ENCODE measurements at places on chromosomes 16 and 17.

GRCh38 chr16:71645450-71645849, 19.5 kb downstream of the MARVELD3 start:
- DNase-seq = no peak

GRCh38 chr17:75225016-75225415, 19.5 kb downstream of the NUP85 start:
- DNase-seq = no peak

DNA sequence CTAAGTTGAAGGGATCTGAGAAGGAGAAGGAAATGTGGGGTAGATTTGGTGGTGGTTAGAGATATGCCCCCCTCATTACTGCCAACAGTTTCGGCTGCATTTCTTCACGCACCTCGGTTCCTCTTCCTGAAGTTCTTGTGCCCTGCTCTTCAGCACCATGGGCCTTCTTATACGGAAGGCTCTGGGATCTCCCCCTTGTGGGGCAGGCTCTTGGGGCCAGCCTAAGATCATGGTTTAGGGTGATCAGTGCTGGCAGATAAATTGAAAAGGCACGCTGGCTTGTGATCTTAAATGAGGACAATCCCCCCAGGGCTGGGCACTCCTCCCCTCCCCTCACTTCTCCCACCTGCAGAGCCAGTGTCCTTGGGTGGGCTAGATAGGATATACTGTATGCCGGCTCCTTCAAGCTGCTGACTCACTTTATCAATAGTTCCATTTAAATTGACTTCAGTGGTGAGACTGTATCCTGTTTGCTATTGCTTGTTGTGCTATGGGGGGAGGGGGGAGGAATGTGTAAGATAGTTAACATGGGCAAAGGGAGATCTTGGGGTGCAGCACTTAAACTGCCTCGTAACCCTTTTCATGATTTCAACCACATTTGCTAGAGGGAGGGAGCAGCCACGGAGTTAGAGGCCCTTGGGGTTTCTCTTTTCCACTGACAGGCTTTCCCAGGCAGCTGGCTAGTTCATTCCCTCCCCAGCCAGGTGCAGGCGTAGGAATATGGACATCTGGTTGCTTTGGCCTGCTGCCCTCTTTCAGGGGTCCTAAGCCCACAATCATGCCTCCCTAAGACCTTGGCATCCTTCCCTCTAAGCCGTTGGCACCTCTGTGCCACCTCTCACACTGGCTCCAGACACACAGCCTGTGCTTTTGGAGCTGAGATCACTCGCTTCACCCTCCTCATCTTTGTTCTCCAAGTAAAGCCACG, 28.3 kb downstream of the STH start:
- no peak for DNase-seq

GRCh38 chr16:56561126-56561525, 3.7 kb upstream of the MT4 start:
- no peak for DNase-seq

DNA sequence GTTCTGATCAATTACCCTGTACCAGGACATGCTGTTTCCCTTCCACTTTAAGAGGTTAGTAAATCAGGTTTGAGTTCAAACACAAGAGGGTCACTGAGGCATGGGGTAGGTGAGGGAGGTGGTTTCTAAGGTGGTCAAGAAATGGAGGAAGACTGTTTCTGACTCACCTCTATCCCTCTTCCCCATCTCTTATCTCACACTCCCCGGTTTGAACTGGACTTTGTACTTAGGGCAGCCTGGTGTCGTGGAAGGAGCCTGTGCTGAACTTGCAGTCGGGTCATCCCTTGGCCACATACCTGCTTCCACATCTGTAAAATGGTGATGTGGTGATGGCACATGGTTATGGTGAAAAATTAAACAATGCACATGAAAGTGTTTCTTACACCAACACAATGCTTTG, 17.2 kb upstream of the TMEM98 start:
- DNase-seq = no peak

GRCh38 chr17:42421507-42422338, 1.3 kb downstream of the CAVIN1 start:
- DNase-seq = no peak

DNA sequence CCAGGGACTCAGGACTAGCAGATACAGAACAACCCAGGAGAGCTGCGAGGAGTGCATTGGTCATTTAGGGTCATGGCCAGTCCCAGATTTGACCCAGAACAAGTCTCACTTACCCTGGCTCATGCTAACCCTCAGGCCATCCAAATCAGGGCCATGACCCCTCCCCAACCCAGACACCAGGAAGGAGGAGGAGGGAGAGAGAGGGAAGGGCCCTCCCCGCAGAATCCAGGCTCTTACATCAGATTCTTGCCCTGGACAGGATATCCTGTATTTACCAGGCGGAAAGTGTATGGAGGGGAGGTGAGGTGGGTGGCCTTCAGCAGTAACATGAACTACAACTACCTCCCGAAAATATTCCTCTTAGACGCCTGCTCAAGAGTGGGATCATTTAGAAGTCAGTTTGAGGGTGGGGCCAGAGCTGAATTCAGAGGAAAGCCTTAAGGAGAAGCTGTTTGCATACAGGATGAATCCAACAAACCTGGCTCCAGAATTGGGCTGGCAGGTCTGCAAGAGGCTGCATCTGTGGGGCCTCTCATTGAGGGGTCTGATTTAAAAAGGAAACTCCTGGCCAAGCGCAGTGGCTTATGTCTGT, 2.1 kb downstream of the VAT1 start:
- no peak for DNase-seq

DNA sequence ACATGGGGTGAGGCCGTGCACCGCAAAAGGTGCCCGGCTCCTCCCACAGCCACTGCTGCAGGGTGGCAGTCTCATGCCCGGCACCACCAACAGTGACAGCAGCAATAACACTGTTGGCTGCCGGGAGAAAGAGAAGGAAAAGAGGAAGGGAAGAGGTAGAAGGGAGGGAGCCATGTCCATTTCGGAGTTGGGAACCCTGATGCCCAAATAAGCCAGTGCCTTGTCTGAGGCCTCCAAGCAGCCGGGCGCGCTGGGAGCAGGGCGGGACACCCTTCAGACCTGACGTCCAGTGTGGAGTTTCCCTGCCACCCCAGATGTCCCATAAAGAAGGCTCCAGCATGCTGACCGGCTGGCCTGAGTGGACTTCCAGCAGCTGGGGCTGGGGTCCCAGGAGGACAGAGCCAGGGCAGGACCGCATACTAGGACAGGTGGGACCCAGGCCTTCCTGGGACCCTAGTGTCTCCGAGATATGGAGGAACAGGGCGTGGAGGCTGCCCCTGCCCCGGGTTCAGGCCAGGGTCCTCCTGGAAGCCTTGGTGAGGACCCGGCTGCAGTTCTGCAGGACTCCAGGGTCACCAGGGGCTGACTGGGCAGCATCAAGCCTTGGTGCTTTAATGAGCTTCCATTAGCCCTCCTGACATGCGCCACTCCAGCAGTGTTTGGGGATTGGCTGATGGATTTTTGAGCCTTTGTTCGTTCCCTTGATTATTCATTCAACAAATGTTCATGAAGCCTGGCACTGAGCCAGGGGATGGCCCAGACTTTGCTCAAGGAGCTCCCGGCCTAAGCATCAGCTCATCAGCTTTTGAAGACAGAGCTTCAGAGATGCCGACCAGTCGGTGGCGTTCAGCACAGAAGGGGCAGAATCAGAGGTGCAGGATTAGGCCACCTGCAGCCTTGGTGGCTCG, 223.6 kb upstream of the CIBAR2 start:
- no peak for DNase-seq

DNA sequence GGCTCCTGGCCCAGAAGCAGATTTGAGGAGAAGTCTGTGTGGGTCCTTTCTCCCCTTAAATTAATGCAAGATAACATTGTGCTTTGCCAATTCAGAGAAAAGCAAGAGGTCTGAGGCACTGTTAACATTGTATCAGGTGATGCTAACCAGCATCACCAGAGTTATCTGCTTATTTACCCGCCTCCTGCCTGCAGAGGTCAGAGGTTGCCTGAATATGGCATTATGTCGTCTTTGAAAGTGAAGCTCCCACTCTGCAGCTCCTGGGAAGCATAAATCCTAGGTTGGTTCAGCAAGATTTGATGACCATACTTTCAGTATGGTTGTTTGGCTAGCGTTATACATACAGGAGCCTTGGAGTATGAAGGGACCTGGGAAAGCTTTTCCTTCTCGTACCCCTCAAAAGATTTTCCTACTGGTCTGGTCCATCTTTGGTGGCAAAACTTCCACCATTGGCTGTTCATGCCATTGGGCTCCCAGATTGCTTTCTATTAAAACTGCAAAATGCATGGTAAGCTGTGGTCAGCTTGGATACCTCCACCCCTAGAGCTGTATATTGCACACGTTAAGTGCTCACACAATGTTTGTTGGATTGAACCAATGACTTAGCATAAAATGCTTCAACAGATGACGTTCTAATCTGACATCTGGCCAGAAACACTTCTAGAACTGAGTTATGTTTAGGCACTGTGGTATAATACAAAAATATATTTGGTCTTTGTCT, 24.1 kb downstream of the CHD9 start:
- no peak for DNase-seq

DNA sequence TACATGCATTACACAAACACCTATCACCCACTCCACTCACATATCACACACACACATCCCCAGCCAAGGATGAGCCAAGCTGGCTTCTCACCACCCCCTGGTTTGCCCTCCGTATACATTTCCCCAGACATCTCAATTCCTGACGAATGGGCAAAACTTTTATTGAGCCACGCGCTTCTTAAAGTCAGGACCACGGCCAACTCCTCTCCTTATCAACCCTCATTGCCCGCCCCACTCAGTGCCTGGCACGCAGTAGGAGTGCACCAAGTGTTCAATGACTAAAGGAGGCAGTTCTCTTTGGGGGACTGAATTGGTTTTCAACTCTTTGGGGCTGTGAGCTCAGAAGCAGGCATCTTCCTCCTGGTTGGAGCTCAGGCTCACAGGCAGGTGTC, 22.5 kb upstream of the C16orf78 start:
- DNase-seq = no peak

DNA sequence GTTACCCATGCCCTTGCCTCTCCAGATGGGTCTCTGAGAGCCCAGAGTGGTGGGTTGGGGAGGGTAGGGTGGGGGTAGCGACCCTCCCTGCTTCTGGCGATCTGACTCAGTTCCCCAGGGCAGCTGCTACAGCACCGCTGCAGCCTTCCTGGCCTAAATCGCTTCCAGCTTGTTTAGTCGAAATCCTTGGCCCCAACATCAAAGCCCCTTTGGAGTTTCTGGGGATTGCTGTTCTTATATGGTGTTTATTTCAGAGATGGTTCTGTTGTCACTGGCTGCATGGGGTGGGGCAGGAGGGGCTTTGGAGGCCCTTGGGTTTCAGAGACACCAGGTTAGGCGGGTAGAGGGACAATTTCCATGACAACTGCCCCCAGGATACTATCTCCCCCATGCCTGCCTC, 35.9 kb downstream of the FZD2 start:
- no peak for DNase-seq

- no peak for DNase-seq
Observed at GRCh38 chr17:72683506-72684404, 408.7 kb downstream of the SLC39A11 start.

Measured in head of caudate nucleus (tissue), 42 donors.